ENCODE measurements at places on chromosomes 16 and 17. TPM values are rescaled to one million over a fixed set of nuclear protein-coding genes. Genes with fewer than 3 reads are reported as not detected.

DNA sequence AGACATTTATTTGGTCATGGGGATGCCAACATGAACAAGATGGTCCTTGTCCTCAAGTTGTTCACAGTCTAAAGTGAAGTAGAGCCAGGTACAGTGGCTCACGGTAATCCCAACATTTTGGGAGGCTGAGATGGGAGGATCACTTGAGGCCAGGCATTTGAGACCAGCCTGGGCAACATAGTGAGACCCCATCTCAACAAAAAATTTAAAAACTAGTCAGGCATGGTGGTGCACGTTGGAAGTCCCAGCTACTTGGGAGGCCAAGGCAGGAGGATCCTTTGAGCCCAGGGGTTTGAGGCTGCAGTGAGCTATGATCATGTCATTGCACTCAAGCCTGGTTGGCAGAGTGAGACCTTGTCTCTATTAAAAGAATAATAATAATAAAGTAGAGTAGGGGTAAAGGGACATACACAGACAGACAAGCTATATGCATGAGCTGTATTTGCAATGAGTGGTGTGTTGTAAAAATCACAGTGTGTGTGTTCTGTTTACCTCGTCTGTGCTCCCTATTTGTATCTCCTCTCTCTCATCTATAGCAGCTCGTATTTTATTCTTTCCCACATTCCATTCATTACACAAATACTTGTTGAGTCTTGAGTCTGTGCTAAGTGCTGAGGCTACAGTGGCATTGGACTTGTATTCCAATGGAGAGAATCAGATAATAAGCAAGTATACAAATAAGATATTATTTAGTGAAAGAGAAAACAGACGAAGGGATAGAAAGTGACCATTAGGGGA lies 73.9 kb upstream of the DHX40 start:
- no peak for DNase-seq

Gene OMG
- polyA plus RNA-seq = 0.25 TPM

DNA sequence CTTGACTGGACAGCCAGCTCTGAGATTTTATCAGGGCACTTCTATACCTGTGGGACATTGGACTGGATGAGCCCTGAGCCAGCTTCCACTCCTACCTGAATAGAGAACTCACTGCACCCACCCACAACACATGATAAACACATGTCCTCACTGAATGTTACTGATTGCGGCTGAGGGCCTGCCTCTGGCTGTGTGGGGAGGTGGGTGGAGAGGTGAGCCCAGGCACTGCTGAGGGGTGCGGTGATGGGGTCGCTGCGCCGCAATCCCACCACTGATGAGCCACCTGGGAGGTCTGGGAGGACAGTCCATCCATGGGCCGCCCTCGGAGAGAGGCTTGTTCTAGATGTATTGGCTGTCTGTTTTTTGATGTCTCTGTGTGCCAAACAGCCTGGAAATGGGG lies 5.4 kb downstream of the TMEM92 start:
- no peak for DNase-seq

DNA sequence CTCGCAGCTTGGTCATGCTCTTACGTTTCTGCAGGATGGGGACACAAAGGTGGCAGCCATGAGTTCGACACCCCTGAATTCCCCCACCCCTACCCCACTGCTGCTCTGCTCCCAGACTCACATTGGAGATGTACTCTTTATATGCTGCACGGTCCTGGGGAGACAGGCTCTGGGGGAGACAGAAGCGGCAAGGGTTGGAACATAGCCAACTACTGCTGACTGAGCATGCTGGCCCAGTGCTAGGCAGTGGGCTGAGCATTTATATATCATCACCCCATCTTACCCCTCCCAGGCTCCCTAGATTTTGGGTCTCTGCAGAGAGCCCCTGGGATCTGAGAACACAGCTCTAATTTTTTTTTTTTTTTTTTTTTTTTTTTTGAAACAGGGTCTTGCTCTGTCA lies 8.1 kb upstream of the ATXN7L3 start:
- DNase-seq = no peak

Measured in GM23248 (cell line).